ENCODE measurements at places on chromosomes 4 and X.

GRCh38 chr4:74858921-74859562, 64.7 kb upstream of the BTC start:
- DNase-seq = no peak

GRCh38 chrX:118348186-118348810, 2.4 kb downstream of the WDR44 start:
- no peak for DNase-seq

- no peak for DNase-seq
These were observed 322.8 kb upstream of the DIAPH2 start for GRCh38 chrX:96361844-96362243.

GRCh38 chr4:36676139-36677050, 395.0 kb downstream of the DTHD1 start:
- peak; percentile 22 for DNase-seq

- no peak for DNase-seq
These were observed 1.8 kb downstream of the PLXNA3 start for GRCh38 chrX:154459832-154460231.
